ENCODE measurements at places on chromosomes 16 and 17.

DNA sequence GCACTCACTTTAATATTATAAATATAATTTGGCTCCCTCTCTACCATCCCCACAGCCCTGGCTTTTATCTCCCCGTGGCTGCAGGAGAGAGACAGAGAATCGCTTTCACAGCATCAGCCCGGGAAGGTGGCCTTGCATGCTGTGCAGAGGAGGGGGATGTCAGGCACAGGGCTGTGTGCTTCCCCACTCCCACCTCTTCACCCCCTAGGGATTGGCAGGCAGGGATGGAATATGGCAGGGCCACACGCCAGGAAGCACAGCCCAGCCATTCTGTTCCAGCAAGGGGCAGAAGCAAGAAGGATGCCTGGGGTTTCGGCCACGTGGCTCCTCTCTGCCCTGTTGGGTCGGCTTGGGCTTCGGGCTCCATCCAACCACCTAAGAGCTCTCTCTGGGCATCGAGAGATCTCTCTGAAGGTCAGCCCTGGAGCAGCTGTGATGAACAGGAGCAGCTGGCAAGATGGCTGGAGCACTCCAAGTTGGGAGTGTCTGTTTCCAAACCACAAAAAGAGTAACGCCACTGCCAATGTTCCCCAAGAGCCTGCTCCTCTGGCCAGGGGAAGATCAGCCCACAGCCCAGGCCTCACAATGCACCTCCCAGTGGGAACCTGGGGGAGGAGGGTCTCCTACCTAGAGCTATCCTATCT lies 223.2 kb downstream of the C16orf78 start:
- H3K4me3 ChIP-seq, result no peak overlapping the region
- no peak overlapping the region for H3K27ac ChIP-seq
- no peaks in the 10 kb centered on the region for H3K4me1 ChIP-seq
- DNase-seq, result peak; percentile 68
- no peaks in the 10 kb centered on the region for H3K27me3 ChIP-seq

DNA sequence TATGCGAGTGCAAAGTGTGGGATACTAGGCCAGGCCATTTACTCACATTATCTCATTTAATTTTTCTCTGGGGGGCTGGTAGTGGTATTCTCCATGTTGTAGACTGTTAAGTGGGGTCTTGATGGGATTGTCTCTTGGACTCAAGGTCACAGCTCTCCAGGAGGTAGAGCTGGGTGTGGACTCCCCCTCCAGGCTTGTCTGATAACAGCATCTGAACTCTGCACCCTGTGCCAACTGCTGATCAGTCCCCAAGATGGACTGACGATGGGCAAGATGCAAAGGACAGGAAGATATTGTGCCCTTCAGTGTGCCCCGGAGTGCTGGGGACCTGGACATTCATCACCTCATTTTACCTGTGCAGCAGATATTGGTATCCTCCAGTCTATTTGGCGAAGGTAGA lies 147.8 kb downstream of the MSI2 start:
- no peaks in the 10 kb centered on the region for H3K4me1 ChIP-seq
- no peak overlapping the region for H3K27ac ChIP-seq
- no peak for DNase-seq
- peaks cover 4% of the 10 kb centered on the region for H3K36me3 ChIP-seq
- no peaks in the 10 kb centered on the region for H3K27me3 ChIP-seq

DNA sequence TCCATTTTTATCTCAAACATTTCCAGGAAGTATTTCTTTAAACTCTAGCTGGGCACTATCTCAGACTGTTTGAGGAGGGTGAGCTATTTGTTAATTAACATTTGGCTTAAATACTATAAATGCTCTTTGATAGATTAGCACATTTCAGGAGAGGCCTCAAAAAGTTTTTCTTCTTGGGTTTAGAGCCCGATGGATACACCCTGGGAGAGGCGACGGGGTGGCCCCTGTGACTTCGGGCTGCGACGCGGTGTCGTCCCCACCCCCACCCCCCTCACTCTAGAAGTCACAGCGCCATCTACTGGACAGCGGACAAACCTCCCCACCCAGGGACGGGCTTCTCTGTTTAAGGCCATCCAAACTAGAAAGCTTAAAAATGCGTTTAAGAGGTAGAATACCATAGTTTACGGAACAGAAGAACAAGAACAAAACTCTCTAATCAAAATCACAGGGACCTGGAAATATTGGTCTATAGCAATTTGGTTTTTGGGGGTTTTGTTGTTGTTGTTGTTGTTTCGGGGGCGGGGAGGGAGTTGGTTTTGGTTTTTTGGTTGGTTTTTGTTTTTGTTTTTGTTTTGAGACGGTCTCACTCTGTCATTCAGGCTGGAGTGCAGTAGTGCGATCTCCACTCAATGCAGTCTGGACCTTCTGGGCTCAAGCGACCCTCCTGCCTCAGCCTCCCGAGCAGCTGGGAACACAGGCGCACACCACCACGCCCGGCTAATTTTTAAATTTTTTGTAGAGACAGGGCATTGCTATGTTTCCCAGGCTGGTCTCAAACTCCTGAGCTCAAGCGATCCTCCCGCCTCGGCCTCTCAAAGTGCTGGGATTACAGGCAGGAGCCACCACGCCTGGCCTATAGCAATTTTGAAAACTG lies 254.4 kb downstream of the C16orf95 start:
- H3K4me3 ChIP-seq, result peak overlapping the region; percentile 38
- peak overlapping the region; percentile 79 for H3K27ac ChIP-seq
- H3K36me3 ChIP-seq, result no peaks in the 10 kb centered on the region
- H3K27me3 ChIP-seq, result no peaks in the 10 kb centered on the region

GRCh38 chr17:81241648-81242420 lies 2.7 kb downstream of the NDUFAF8 start:
- no peak overlapping the region for H3K27ac ChIP-seq
- DNase-seq, result no peak
- H3K4me3 ChIP-seq, result no peak overlapping the region
- peaks cover 1% of the 10 kb centered on the region for H3K36me3 ChIP-seq
- peaks cover 46% of the 10 kb centered on the region for H3K4me1 ChIP-seq
- H3K27me3 ChIP-seq, result no peaks in the 10 kb centered on the region

DNA sequence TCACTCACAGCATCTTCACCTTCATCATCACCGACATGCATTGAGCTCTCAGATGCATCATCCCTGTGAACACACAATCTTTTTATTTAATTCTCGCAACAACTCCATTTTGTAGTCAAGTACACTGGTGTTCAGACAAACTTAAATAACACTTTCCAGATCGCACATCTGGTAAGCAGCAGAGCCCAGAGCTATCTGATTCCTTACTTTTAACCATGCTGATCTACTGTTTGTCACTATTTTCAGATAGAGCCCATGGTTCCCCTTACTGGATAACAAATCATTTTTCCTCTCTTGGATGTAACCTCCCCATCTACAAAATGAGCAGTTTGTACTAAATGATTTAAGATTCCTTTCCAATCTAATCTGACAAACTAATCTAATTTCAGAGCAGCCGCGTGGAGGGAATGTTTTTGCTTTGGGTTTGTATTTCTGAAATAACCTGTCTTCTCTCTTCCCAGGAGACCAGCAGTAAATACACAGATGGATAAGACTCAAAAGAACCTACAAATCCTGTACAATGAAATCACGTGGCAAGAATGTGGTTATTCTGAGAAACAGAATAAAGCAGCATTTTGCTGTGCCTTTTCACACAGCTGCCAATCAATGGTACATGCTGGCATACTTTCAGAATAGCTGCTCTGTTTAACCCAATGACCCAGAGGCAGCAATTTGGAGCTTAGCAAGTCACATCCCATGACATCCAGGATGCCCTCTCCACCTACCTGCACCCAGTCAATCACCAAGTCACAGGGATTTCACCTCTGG lies 72.9 kb upstream of the CCL2 start:
- H3K27me3 ChIP-seq, result no peaks in the 10 kb centered on the region
- H3K4me1 ChIP-seq, result peaks cover 15% of the 10 kb centered on the region
- no peak overlapping the region for H3K4me3 ChIP-seq
- H3K36me3 ChIP-seq, result no peaks in the 10 kb centered on the region
- no peak overlapping the region for H3K27ac ChIP-seq

DNA sequence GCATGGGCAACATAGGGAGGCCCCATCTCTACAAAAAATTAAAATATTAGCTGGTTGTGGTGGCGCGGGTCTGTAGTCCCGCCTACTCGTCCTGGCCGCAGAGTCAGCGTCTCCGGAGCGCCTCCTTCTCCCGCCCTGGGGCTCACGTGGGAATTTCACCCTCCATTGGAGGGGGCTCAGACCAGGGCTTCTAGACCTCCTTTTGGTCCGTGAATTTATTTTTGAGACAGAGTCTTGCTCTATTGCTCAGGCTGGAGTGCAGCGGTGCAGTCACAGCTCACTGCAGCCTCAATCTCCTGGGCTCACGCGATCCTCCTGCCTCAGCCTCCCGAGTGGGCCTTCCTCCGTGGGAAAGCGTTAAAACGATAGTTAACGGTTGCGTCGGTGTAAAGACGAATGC lies 394 bp upstream of the NME4 start:
- H3K4me3 ChIP-seq, result peak overlapping the region; percentile 75
- no peak for DNase-seq
- H3K27ac ChIP-seq, result peak overlapping the region; percentile 87
- peaks cover 17% of the 10 kb centered on the region for H3K36me3 ChIP-seq
- peaks cover 20% of the 10 kb centered on the region for H3K4me1 ChIP-seq
- no peaks in the 10 kb centered on the region for H3K27me3 ChIP-seq

DNA sequence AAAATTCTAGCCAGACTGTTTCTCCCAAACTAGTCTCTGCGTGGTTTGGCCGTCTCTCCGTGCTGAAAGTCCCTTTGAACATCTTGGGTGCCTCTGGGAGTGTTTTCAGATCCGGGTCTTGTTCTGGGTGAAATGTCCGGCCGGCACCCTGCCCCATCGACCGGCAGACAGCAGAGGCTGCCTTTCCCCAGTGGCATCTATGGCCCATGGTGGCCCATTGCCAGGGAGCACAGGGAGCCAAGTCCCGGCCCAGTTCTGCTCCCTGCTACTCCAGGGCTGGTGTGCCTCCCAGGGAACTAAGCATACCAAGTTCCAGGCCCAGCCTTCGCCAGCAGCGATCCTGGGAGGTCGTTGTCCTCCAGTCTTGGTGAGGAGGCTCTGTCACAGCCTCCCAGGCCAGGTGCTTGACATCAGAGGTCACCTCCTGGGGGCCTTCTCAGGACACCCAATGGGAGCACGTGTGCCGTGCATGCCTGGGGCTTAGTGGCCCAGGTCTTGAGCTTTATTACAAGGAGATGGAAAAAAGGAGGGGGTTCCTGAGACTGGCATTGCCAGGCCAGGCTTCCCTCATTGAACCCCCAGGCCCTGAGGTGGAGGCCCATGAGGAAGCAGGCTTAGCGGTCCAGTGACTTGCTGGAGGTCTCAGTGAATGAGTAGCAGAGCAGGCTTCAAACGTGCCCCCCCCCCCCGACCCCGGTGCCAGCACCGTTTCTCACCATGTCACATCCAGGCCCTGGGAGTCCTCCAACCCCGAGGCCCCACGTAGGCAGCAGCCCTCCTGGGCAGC lies 54.0 kb downstream of the PGS1 start:
- no peaks in the 10 kb centered on the region for H3K4me1 ChIP-seq
- no peak overlapping the region for H3K4me3 ChIP-seq
- DNase-seq, result no peak
- no peak overlapping the region for H3K27ac ChIP-seq
- peaks cover 25% of the 10 kb centered on the region for H3K27me3 ChIP-seq
- peaks cover 10% of the 10 kb centered on the region for H3K36me3 ChIP-seq

DNA sequence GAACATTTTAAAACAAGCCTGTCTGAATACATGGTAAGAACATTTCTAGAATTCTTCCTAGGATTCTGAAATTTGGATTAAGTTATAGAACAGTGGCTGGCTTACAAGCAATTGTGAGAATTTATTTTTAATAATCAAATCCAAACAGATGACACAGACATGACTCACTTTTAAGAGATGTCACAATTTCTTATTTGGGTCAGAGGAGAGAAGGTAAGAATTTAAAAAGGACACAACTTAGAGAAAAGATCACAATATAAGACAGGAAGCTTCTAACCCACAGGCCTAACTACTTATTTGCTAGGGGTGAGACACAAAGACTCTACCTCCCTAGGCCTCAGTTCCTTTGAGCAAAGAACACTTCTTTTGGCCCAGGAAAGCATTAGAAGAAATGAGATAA lies 32.7 kb downstream of the ZZEF1 start:
- H3K4me1 ChIP-seq, result no peaks in the 10 kb centered on the region
- H3K27me3 ChIP-seq, result no peaks in the 10 kb centered on the region
- DNase-seq, result no peak
- H3K36me3 ChIP-seq, result peaks cover 59% of the 10 kb centered on the region

DNA sequence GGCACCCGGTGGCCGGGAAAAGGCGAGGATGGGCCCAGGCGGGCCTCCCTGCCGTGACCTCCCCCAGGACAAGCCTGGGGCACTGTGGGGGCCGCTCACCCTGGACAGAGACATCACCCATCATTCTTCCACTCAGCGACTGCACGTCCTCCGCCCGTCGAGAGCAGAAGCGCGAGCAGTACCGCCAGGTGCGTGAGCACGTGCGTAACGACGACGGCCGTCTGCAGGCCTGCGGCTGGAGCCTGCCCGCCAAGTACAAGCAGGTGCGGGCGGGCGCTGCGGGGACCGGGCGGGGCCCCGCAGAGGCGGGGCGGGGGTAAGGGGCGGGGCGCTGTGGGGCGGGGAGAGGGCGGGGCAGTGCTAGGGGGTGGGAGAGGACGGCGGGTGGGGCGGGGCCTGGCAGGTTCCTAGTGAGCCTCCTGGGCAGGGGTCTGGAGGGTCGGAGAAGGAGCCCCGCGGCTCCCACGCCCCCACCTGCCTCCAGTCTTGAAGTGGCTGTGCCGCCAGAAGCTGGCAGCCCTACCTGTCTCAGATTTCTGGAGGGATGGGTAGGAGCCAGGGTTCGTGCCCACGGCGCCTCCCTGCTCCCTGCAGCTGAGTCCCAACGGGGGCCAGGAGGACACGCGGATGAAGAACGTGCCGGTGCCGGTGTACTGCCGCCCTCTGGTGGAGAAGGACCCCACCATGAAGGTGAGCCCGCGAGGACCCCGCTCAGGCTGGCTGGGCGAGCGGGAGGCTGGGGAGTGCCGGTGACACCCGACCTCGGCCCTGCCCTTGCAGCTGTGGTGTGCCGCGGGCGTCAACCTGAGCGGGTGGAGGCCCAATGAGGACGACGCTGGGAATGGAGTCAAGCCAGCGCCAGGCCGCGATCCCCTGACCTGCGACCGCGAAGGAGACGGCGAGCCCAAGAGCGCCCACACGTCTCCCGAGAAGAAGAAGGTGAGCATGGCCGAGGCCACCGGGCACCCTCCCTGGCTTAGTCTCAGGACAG lies 7.5 kb downstream of the NME3 start:
- H3K36me3 ChIP-seq, result peaks cover 95% of the 10 kb centered on the region
- H3K4me3 ChIP-seq, result no peak overlapping the region
- no peak overlapping the region for H3K27ac ChIP-seq
- no peaks in the 10 kb centered on the region for H3K27me3 ChIP-seq
- H3K4me1 ChIP-seq, result no peaks in the 10 kb centered on the region

All from tibial artery (tissue), 4 donors.